ENCODE measurements at places on chromosomes 11 and 22.

GRCh38 chr22:44831885-44832284 is 79.5 kb downstream of the ARHGAP8 start:
- no peak for DNase-seq

DNA sequence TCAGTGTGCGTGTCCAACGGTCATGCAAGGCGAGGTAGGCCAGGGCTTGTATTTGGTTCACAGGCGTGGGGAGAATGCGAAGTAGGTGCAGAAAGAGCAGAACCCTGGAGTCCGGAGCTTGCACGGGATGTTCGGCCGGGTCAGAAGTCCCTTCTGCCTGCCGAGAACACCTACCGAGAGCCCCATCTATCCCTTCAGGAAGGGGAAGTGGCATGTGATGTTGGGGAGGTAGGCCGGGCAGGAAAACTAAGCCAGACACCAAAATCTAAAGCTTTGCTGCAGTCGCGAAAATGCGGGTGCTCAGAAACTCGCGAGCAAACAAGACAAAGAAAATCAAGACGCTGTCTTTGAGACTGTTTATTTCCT is 435 bp upstream of the TAF6L start:
- DNase-seq = no peak

DNA sequence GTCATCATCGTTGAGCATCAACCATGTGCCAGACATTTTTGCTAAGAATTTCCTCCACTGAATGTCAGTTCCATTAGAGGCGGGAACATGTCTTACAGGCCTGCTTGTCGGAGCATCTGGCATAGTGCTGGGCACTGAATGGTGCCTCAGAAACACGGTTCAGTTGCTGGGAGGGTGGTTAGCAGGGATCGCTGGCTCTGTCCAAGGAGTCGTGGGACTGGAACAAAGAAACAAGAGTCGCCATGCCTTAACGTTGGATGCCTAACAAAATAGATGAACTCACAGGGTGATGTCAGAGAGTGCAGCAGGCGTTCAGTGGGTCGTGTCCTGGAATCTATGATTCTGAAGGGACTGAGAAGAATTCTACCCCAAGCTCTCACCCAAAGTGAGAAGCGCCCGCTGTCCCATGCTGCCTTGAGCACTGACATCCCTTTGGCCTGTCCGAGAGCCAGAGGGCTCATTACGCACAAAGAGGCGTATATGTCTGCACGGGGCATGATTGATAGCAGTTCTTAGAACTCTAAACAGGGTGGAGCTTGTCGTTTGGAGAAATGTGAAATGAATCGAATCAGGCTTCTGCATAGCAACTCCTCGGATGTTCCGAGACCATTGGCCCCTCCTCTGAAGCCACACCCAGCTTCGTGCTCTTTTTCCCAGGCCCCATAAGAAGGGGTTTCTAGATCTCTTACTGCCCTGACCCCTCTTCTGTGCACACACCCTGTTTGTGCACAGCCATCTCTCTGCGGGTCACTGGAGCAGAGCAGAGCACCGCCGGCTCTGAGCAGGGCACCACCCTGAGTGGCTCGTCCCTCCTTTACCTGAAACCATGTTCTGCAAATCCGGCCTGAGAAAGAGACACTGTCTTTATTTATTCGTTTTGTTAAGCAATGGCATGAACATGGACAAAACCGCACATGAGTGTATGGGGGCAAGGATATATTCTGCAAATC is 113.1 kb upstream of the B3GAT1 start:
- DNase-seq = no peak

DNA sequence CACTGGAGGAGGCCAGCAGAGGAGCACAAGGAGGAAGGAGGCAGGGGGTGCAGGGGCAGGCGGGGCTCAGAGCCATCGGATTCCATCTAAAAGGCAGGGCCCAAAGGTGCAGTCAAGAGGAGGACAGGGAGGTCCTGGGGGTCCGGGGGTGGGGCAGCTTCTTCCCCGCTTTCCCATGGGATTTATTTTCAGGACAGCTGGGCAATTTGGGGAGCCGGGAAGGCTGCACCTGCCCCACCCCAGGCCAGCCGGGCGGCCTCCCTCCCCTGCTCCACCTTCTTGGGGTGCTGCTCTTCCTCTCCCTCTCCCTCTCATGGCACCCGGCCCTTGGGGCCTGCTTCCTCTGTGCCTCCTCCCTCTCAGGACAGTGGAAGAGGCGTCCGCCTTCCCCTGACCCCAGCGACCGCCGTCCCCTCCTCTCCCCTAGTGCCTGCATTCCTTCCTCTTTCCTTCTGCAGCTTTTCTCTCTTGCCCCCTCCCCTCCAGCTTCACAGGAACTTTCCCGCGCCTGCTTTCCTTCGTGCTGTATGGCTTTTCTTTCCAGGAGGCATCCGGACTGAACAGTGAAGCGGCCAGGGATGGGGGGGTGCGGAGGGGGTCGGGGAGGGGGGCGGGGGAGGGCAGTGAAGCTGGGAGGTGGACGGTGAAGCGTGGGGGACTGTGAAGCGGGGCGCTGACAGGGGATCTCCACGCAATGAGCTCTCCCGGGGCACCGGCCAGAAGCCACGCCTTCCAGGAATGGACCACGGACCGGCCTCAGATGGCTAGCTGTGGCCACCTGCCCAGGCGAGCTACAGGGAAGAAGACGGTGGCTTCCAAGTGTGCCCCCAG is 26.9 kb downstream of the APOBEC3H start:
- DNase-seq = no peak

DNA sequence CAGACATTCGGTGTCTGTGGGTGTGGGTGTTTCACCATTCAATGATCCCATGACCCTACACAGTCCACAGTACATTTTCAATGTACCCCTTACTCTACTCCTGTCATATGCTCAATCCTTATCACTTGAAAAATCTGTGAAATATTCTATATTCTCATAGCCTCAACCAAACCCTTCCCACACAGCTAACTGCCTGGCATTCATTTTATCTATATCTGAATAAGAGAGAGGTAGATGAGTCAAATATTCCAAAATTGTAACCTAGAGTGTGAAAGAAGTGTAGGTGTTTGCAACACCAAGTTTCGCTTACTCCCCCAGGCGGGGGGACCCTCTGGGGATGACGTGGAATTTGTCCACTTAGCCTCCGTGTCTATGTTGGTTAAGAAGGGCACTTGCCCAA is 354.8 kb downstream of the ETS1 start:
- DNase-seq = no peak

DNA sequence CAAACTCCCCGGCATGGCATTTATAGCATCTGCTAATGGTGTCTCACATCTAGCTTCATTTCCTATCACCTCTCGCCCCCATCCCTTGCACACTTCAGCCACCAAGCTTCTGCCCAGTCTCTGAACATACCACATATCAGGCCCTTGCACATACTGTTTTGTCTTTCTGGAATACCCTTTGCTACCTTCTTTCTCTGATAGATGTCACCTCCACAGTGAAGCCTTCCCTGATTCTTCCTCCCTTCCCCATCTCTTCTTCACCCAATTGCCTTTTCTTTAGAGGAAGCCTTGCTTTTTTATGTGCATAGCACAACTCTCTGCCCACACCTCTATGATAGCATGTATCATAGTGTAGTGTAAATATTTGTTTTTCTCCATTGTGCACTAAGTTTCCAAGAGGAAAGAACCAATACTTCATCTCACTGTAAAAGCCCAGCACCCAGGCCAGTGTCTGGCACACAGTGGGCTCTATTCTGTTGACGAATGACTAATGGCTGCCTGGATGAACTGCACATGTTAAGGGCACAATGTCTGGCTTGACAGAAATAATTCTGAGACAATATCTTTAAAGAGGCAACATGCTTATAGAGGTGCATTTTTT is 27.8 kb downstream of the P4HA3 start:
- no peak for DNase-seq

DNA sequence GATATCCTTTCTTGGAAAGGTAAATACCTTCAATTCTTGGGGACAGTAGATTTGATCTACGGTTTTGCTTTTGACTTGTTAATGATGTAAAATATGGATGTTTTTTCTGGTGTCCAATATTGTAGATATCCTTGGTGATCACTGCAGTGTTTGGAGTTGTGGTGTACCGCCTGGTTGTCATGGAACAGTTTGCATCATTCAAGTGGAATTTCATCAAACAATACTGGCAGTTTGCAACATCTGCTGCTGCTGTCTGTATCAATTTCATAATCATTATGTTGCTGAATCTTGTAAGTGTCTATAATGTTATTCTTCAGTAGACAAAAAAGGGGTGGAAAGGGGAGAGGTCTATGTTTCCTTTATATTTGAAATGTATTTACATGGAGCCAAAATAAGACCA is 27.4 kb upstream of the MUC15 start:
- DNase-seq = peak; percentile 91

DNA sequence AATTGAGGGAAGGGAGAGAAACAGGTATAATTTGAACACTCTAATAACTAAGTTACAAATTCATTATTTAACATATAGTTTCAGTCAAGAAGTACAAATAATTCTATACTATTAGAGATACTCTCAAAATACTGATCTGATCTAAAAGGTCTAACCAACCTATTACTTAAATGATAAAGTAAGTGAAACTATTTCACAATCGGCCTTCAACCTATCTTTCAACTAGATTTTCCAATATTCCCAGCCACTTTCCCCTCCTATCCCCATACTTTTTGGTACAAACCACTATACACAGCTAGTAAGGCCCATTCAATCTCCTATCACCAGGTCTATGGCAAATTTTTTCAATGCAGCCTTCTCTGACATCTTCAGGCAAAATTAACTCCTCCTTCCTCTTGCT is 106.7 kb downstream of the SIK3 start:
- no peak for DNase-seq

DNA sequence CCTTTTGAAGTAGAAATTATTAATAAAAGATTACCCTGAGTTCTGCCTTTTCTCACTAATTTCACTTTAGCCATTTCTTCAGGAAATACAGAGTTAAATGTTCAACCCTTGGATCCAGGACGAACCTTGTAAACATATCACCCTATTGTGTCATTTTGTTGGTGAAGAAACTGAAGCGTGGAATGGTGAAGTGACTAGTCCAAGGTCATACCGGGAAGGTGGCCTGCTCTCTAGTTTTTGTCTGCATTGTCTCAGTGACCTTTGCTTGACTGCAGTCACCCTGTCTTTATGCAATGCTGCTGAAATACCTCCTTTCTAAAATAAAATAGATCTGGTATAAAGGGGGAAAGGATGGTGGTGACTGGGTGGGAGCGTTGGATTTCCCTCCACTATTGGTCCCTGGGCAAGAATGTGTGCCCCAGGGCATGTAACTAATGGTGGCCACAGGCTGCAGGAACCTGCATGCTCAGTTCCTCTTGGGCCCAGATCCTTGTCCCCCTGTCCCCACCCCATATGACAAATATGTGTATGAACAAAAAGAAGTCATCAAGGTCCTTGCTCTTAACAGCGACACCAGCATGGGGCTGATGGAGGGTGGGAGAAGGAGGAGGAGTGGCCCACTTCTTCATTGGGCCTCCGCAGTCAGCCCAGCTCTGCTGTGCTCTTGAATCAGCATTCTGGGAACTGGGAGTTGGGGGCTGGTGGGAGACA is 977 bp upstream of the SORL1-AS1 start:
- DNase-seq = no peak

DNA sequence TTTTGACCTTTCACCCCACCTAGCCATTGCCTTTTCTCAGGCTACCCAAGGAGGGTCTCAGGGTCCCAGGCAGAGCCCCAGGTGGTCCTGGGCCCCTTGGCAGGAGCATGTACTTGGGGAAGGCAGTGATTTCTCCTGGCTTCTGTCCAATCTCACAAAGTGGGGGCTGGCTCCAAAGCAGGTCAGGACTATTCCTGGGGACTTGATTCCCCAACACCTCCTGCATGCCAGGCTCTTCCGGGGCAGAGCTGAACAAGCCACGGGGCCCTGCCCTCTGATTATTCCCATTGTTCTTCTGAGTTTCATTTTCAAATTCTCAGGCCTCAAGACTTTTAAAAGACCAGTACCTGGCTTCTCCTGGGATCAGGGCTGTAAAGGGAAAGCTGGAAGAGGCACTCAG is 1.5 kb upstream of the TCF20 start:
- no peak for DNase-seq

- DNase-seq = no peak
Measured at GRCh38 chr11:11086979-11087378, 229.1 kb upstream of the ZBED5 start.

DNA sequence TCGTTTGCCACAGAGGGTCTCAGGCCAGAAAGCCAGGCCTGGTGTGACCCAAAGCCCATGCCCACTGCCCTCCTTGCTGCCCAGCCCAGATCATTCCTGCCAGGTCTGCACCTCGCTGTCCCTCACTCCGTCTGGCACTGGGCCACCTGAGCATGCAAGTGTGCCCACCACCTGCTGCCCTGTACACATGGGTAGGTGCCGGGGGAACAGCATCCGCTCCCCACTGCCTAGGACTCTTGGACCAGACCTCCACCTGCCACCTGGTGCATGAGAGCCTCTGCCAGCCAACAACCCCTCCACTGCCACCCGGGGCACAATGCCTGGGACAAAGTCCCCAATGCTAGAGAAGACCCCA is 12.5 kb downstream of the MGAT3 start:
- DNase-seq = no peak

GRCh38 chr11:38710262-38710661 is 2112.2 kb upstream of the RAG2 start:
- no peak for DNase-seq

DNA sequence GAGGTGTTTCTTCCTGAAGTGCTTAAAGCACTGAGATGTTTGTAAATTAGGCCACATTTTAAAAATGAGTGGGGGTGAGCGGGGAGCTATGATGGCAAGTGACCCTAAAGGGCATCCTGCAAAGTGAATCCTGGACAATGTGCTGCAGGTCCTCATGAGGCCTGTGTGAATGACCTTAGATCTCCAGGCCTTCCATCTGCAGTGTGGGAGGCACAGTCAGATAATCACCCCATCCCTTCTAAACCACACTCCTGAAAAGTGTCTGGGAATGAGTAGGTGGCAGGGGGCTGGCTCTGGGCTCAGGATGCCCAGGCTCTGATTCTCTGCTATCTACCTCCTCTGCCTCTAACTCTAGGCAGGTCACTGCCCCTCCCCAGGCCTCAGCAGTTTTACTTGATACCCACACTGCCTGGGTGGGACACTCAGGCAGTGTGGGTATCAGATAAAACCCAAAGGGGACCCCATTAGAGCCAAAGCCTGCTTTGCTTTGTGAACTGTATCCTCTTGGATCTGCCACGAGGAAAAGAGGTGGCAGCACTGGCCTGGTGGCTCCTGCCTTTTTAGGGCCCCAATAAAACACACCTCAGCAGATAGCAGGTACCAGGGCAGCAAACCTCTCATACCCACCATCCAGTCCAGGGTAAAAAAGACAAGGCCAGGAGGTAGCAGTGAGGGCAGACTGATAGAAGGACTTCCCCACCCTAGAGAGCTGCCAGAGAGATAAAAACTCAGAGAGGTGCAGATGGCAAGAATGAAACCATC is 10.5 kb downstream of the STARD10 start:
- no peak for DNase-seq

GRCh38 chr22:29457730-29458129 is 19.3 kb downstream of the RFPL1 start:
- peak; percentile 57 for DNase-seq

DNA sequence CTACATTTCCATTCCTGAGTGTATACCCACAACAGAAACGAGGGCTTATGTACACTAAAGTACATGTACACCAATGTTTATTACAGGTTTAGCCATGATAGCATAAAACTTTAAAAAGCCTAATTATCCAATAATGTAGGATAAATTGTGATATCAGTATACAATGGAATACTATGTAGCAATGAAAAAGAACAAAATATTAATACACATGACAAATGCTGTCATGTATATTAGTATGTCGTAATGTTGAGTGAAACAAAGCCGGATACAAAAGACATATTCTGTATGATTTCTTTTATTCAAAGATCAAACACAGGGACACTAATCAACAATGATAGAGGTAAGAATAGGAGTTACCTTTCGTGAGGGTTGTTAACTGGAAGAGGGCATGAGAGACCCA is 2.7 kb downstream of the SAA4 start:
- no peak for DNase-seq

- no peak for DNase-seq
Measured at GRCh38 chr22:35597692-35598395, 19.3 kb downstream of the MB start.

GRCh38 chr11:69815973-69816372 is 3.2 kb downstream of the FGF3 start:
- DNase-seq = no peak
